ENCODE measurements at places on chromosomes 6 and 20.

DNA sequence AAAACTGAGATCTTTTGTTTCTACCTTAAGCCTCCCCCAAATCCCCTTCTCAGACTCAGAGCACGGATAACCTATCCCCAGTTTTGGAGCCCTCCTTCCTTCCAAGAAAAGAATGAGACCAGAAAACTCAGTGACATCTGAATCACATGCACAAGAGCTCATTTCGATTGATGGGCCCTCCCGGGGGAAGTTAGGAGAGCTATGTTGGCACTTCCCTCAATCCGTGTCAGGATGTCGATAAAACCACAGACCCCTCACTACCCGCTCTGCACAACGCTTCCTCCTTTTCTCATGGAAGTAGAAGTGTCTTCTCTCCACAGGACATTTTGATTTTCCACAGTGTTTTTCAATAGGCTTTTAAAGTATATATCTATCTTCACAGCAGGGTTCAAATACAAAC lies 332.4 kb downstream of the HACE1 start:
- DNase-seq: no peak

- no peak for DNase-seq
These were observed 41.6 kb upstream of the DUSP22 start for GRCh38 chr6:250676-251075.

GRCh38 chr6:116680880-116681672 lies at the start of gene KPNA5:
Gene KPNA5, plus strand, starts transcription at chr6:116681211. Its CDS starts 124 bp downstream, at chr6:116681335.
- DNase-seq: peak; percentile 88

DNA sequence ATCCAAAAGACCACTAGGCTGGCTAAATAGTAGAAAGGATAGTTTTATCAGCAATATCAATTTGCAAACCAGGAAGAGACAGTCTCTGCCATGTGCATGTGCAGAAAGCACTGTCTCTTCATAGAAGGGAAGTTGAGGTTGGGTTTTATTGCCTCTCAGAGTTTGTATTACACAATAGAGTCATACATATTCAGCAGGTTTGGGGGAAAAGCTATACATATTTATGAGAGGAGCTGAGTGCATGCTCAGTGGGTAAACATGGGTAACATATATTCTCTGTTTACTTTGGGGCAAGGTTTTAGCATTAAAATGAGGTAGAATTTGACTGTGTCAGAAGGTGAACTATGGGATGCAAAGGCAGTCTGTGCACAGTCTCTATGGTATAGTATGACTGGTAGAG lies 14.9 kb downstream of the TMEM170B start:
- no peak for DNase-seq

- no peak for DNase-seq
These were observed 320.3 kb downstream of the RFPL4B start for GRCh38 chr6:112667427-112667826.

DNA sequence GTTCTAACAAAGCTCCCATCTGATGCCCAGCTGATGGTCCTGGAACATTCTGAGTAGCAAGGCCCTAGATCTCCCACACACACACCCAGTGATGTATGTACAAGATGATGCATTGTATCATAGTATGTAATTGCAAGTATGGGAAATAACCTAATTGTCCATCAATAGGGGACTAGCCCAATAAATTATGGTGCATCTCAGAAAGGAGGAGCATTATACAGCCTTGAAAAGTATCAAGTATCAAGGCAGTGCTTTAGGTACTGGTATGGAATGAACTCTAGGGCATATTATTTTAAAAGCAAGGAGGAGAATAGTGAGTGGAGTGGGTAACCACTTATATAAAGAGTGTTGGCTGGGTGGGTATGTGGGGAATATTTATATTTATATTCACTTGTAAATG lies 24.8 kb upstream of the PREX1 start:
- DNase-seq: no peak

DNA sequence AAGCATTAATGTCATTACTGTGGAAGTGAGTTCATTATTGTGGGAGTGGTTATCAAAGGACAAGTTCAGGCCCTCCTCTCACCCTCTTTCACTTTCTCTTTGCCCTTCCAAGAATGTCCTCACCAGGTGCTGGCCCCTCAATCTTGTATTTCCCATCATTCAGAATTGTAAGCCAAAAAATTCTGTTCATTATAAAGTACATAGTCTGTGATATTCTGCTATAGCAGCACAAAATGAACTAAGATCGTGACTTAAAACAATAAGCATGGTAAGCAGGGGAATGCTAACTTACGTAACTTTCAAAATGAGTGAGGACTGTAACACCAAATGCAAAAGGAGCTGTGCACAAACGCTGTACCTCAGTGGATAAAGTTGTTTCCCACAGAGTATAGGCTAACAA lies 515.7 kb upstream of the BTBD3 start:
- no peak for DNase-seq

- DNase-seq: no peak
These were observed 106.2 kb upstream of the ARMC2 start for GRCh38 chr6:108742041-108742440.

DNA sequence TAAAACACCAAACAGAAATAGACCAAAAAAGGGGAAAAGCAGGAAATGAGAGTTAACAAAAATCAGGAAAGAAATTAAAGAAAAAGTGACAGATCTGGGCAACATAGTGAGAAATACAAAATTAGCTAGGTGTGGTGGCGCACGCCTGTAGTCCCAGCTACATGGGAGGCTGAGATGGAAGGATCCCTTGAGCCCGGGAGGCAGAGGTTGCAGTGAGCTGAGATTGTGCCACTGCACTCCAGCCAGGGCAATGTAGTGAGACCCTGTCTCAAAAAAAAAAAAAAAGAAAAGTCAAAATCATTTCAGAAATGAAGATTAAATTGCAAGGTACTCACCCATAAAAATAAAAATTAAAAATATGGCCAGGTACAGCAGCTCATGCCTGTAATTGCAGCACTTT lies 13.0 kb upstream of the GRM4 start:
- DNase-seq: no peak

DNA sequence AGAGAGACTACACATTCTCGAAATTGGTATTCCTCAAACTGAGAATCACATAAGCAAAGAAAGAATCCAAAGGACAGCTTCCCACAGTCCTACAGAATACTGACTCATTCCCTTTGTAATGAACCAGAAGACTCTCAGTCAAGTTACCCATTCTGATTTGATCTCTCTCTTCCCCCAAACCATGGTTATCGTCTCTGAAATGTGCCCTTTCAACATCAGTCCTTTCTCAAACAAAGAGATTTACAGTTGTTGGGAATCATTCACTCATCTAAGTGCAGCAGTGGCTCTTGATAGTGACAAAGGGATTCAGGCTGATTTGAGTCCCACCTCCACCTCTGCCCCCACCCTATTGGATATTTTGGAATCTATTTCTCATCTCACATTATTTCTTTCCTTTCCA lies 15.0 kb upstream of the RSPO3 start:
- DNase-seq: no peak

DNA sequence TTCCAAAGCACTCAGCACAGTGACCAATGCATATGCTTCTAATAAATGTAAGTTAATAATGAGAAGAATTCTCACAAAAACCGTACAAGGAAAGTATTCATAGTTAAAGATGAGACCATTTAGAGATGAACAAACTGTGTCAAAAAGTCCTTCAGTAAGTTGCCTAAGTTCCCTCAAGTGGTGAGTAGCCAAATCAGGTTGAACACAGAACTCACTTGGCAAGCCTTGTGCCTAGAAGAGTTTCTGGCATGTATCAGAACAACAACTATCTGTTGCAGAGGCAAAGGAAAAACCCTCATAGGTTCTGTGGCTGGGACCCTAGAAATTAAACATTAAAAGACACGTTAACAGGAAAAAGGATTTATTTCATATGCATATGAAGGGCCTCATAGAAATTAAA lies 129.6 kb upstream of the DOK5 start:
- DNase-seq: no peak

- no peak for DNase-seq
These were observed 611.3 kb downstream of the HDGFL1 start for GRCh38 chr6:23180504-23181293.

GRCh38 chr6:121967631-121968030 lies 431.8 kb upstream of the HSF2 start:
- DNase-seq: no peak

DNA sequence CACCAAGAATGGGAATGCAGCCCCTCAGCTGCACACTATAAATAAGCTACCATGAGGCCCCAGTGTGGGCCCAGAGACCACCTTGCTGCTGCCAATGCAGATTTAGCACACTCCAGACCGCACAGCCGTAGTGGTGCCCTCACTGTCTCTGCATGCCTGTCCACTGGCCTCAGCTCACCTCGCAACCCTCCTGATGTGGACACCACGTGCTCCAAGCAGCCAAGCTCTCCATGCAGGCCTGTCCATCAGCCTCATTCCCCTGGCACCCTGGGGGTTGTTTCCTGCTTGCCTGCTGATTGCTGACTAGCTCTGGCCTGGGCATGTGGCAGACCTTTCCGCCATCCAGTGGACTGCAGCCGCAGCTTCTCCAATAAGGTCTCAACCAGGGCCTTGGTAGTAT lies 36.2 kb downstream of the ZBTB9 start:
- no peak for DNase-seq

GRCh38 chr20:62243906-62244515 lies 5.7 kb downstream of the OSBPL2 start:
- DNase-seq: no peak

DNA sequence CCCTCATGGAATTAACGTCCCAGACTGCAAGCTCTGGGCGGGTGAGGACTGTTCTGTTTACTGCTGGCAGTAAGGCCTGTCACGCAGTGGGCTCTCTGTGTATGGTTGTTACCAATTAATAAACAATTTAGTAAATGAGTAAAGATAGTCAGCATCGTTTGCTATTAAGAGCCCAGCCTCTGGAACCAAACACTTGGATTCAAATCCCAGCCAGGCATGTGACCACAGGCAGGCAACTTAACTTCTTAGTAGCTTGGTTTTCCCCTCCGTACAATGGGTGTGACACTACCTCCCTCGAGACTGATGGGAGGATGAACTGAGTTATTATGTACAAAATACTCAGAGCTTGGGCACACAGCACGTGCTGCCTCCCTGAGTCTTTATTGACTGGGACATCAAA lies 137.7 kb upstream of the ARMC2 start:
- no peak for DNase-seq

DNA sequence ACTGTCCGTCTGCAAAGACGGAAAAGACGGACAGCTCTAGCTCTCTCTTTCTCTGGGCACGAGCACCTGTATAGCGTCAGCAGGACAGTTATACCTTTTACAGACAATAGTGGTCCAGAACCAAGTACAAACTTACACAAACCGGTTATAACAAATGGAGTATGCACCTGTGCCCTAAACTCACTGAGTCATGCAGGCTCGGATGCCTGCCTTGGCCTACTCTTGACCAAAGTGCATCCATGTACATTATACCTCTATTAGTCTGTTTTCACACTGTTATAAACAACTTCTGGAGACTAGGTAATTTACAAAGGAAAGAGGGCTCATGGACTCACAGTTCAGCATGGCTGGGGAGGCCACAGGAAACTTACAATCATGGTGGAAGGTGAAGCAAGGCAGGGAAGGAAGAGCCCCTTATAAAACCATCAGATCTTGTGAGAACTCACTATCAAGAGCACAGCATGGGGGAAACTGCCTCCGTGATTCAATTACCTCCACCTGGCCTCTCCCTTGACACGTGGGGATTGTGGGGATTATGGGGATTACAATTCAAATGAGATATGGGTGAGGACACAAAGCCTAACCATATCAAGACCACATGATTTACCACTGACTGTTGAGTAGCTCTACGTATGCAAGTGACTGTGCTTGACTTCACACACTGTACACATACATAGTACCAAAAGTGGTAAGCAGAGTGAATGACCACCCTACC lies 23.1 kb downstream of the MAN1A1 start:
- no peak for DNase-seq

GRCh38 chr6:157527471-157527907 lies 146.5 kb downstream of the ZDHHC14 start:
- DNase-seq: no peak

DNA sequence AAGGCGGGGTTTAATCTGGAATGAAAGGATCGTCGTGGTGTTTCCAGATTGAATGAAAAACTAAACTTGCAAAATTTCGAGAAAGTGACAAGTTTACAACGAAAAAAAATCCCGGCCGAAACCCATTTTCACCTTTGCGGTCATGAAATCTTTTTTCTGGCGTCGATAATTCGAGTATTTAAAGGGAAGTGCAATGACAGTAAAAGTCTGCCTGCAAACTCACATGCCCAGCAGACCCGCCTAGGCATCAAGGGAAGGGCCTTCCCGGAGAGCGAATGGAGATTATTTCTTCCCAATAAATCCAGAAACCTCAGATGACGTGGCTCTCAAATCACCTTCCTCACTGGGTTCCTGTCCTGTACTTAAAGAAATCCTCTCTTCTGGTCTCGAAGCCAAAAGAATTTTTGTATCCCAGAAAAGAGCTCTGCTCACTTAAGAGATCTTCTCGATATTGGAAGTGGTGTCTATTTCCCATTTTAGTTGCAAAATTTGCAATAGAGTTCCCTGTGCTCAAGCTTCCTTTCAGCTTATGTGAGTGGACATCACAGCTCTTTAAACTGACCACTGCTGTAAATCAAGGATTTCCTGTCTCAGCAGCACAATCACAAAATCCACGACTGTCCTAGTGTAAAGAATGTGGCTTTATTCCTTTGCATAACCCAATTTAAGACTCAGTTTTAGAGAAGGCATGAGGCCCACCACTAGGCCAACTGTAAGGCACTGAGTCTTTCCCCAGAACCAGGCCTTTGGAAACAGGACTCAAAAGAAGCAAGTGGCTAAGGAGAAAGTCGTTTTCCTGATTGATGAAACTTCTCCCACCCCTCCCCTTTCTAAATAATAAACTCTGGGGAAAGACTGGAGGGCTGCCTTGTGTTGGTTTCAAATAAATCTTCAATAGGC lies 3.9 kb downstream of the OLIG3 start:
- no peak for DNase-seq

DNA sequence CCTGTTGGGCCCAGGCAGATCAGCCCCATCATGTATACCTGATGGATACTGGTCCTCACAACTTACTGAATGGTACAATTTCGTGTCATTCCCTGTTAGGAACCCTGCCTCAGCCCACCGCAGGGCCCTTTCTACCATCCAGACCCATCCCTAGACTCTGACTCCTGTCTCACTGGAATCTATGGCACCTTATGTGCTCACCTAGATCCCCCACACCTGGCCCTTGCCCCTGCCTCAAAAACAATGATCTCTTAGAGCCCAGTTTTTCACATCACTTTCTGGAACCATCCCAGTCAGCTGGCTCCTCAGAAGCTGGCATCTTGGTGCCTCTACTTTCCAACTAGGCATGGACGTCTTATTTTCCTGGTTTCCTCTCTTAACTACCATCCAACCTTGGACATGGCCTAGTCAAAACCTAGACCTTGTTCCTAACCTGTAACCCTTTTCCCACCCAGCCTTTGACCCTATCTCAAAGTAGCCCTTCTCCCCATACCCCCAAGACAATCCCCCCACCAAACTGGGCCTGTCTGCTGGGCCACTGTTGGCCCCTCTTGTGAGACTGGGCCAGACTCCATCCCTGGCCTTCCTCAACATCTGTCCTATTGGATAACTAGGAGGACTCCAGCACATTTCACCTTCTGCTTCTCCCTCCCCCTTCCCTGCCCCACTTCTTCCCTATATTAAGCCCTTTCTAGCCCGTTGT lies 981 bp downstream of the HM13 start:
- no peak for DNase-seq

GRCh38 chr6:13810688-13811446 lies 3.5 kb downstream of the MCUR1 start:
- no peak for DNase-seq

Data from activated effector memory CD4-positive, alpha-beta T cell treated with Interleukin-2 at 50 U/mL for 16 hours (primary cell).